ENCODE measurements at places on chromosomes 6 and 20. TPM values are rescaled to one million over a fixed set of nuclear protein-coding genes. Genes with fewer than 3 reads are reported as not detected.

The TPBG gene
- total RNA-seq: 0.68 TPM

The PAK5 gene
- not detected for total RNA-seq

GRCh38 chr6:26230351-26230750 lies 134.6 kb upstream of the BTN3A2 start:
- no peak for DNase-seq

The HMGCLL1 gene
- 0.42 TPM for total RNA-seq

DNA sequence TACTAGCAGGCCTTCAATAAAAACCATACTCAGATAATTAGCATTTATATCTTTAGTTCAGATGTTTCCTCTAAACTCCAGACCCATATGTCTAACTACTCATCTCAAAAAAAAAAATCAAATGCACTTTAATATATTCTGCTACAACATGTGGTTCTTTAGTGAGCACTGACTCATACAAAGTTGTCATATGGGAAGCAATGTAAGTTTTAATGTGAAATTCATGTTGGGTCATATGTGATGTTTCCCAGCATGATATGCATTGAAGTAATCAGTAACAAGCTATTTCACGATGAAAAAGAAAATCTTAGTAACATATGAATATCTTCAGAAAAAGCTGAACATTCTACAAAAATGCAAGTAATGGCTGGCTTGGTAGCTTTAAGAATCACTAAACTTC lies 859.7 kb upstream of the ADGRB3 start:
- no peak for DNase-seq

The CTAGE9 gene
- not detected for total RNA-seq

GRCh38 chr20:59371431-59371830 lies 71.0 kb downstream of the EDN3 start:
- DNase-seq: no peak

GRCh38 chr6:137767911-137768690 lies 99.0 kb upstream of the TNFAIP3 start:
- DNase-seq: no peak

DNA sequence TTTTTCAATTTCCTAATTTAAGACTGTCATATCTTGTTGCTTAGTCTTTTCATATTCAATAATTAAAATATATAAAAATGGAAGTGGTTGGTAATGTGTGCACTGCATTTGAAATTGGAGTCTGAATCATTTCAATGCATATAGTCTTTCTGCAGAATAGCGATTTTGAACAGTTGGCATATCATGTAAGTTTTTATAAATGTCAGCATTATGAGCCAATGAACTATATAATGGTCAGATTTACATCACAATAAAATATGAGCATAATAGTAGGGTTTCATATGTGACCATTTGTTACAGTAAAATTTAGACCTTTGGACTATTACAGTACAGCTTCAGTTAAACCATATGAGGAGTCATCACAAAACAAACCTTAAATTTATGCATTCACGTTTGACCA lies 4.3 kb downstream of the RAB32 start:
- no peak for DNase-seq

GRCh38 chr6:13851330-13851729 lies 37.0 kb upstream of the MCUR1 start:
- no peak for DNase-seq

DNA sequence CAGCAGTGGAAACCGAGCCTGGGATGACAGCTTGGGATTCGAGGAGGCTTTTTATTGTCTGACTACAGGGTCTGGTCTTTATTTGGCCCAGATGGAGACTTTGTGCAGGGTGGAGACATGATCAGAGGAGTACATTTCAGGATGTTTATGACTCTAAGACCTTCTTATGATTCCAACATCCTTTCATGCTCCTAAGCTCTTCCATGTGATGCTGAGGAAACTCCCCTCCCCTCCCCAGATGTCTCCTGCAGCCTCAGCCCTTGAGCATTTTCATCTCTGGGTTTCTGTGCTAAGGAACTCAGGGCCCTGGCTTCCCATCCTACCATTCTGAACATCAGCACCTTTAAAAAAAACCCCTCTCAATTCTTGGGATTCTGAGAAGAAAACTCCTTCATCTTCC lies 186.6 kb downstream of the SOX4 start:
- no peak for DNase-seq

GRCh38 chr20:16317445-16318362 lies 255.5 kb downstream of the KIF16B start:
- no peak for DNase-seq

DNA sequence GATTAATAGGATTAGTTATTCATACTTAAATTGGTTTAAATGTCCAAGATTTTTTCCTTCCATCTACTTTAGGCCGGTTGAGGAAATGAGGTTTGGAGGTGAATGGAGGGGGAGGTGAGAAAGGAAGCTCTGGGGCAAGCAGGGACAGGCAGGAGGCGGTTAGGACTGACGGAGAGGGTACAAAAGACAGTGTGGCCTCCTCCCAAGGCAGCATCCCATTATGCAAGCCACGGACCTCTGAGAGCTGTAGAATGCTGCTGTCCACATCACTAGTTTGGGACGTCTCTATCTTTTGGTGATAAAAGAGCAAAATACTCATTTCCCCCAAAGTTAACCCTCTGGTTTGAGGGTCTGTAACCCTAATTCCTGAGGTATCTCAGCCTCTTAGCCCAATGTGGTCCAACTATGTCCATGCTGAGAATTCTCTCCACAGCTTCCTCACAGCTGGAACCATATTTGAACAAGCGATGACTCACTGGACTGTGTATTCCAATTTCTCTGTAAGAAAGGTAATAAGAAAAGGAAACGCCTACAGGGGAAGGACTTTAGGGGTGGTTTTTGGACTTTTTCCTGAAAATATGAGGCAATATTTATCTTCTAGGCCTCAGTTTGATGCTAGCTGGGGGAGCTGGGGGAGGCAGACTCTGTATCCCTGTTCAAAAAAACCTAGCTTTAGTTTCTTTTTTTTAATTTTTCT lies 172.2 kb downstream of the TFAP2B start:
- DNase-seq: no peak

GRCh38 chr20:50887576-50887975 lies 43.7 kb downstream of the ADNP start:
- DNase-seq: no peak

The WFDC5 gene
- total RNA-seq: not detected

GRCh38 chr6:6920987-6921313 lies 186.8 kb upstream of the RREB1 start:
- DNase-seq: no peak

- DNase-seq: no peak
Observed at GRCh38 chr6:5359417-5359816, 98.1 kb downstream of the FARS2 start.

- DNase-seq: no peak
Observed at GRCh38 chr20:63547725-63548480, at the start of gene SRMS. TSS of gene SRMS (minus strand) at chr20:63547749. CDS start at chr20:63547463, 286 bp downstream.

DNA sequence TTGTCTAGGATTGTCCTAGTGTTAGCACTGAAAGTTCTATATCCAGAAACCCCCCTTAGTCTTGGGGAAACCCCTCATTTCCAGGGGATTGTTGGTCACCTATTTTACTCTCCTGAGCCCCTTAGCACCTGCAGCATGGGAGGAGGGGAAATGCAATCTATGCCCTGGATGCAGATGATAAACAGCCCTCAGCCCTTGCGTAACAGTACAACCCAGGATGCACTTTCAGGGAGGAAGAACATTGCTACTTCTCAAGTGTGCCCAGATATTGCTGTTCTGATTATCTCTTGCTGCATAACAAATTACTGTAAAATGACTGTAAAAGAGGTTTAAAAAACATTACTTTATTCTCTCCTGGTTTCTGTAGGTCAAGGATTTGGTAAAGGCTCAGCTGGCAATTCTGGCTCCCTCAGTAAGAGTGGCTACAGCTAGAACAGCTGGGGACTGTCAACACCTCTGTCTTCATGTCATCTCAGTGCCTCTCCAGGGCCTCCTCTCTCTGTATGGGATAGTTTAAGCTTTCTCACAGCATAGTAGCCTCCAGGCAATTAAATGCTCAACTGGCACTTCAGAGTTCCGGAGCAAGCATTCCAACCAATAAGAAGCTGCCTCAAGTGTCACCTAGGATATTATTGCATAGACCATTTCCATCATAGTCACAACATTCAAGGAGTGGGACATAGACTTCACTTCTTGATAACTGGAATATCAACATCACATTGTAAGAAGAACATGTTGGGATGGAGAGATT lies 117.8 kb upstream of the FOXO3 start:
- no peak for DNase-seq

DNA sequence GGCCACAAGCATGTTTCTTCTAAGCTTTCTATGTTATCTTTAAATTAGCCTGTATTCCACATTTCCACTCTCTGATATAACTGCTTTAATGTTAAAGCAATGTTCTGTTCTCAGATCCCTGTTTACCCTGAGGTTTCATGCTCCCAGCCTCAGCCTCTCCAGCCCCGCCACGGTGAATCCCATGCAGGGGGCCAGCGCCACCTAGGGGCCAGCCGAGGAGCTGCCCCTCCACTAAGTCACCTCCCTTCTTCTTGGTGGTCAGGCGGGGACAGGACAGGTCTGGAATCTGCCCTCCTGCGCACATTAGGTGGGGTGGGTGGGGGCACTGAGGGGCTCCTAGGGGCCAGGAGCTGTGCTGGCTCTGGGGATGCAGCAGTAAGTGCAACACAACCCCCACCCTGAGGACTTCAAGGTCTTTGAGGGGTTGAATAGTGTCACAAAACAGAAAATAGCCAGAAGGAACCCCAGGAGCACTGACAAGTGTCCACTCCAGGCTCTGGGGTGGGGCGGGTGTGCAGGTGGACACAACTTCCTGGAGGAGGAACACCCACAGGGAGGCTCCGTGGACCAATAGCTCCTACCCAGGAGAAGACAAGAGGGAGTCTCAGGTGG lies 61.6 kb downstream of the RAB44 start:
- peak; percentile 81 for DNase-seq

DNA sequence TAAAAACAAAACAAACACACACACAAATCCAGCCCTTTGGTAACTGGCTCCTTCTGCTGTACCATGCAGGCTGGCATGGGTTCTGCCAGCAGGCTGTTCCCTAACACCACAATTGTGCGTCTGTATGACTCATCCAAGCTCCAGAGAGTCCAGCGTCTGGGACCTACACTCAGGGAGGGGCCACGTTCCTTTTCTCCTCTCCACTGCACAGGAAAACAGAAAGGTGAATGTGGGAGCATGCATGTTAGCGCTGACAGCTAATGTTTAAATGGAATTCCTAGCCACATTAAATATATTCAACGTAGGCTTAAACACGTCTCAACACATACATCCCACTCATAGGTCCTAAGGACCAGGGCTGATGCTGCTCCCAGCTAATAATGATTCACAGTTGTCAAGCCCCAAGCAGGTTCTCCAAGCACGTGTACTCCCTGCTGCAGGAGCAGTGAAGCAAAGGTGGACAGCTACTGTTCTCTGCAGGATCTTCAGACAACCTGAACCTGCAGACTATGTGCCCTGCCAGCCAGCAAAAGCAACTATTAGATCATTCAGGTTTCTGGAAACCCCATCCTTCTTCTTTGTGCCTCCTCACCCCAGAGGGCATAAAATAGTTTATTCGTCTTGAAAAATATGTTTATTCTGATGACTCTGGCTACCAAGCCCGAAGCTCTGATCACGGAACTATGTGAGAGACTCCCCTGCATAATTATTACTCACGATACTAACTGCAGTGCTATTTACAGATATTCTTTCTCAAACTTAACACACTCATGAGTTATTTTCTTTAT lies 20.9 kb downstream of the MAP1LC3A start:
- DNase-seq: no peak

GRCh38 chr6:151350442-151351145 lies 40.8 kb downstream of the ZBTB2 start:
- no peak for DNase-seq

The KHDRBS2 gene
- not detected for total RNA-seq

The PRSS35 gene
- not detected for total RNA-seq

The HAO1 gene
- total RNA-seq: 142 TPM

The STX11 gene
- 1.9 TPM for total RNA-seq

The SUMO4 gene
- total RNA-seq: 0.49 TPM

DNA sequence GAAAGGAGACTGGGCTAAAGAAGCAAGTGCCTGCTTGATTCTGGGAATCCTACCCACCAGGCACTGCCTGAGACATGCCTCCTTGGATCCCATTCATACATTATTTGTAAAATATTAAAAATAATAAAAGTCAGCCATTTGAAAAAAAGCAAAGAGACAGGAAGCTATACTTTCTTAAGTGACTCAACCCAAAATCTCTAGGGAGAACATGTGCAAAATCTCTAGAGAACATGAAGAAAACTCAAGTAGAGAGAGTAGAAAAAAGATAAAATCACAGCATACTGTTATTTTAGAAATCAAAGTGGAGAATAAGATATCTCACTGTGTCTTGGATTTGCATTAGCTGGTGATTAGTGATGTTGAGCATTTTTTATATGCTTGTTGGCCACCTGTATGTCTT lies 197.2 kb upstream of the GGTLC1 start:
- DNase-seq: no peak

GRCh38 chr6:166330612-166331011 lies 11.7 kb downstream of the SFT2D1 start:
- peak; percentile 94 for DNase-seq

DNA sequence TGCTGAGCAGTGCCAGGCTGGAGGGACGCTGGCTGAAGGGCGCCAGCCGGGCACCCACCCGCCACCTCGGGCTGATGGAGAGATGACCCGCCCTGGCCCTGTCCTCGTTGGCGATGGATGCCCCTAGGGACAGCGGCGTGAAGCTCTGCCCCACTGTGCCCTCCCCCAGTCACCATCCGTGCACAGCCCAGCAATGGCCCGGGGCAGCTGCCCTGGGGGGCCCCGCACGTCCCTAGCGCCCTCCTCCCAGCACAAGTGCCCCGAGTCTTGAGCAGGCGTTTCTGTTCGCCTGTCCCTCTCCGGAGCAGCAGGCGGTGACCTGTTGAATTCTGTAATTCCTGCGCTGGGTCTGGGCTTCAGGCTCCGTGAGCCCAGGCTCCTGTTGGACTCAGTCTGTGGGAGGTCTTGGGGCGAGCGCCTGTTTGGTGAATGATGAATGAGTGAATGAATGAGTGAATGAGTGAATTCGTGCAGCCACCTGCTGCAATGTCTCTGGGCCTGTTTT lies 36.8 kb upstream of the CHRNA4 start:
- DNase-seq: no peak

- DNase-seq: no peak
Observed at GRCh38 chr6:139944131-139944530, 569.7 kb upstream of the CITED2 start.

- no peak for DNase-seq
Observed at GRCh38 chr6:155881826-155882526, 426.3 kb upstream of the NOX3 start.

DNA sequence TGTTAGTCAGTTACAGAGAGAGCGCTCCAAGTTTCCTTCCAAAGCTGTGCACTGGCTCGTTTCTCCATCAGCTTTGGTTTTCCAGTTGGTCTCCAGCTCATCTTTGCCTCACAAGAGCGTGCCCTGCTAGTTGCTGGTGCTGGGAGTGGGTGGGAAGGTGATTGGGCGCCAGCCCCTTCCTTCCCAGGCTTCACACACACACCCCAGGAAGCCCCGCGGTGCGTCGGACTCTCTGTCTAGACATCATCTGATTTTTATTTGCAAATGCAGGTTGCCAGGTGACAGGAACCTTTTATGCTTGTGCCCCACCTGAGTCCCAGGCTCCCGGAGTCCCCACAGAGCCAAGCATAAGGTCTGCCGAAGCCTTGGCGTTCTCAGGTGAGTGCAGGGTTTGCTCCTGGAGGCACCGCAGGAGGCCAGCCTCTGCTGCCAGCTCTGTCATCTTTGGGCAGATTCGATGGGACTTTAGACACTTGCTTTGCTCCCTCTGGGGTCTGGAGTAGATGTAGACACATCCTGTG lies 7.1 kb downstream of the IRF4 start:
- no peak for DNase-seq

- no peak for DNase-seq
Observed at GRCh38 chr6:69980624-69981023, 114.3 kb downstream of the COL19A1 start.

The CHD6 gene
- 20.0 TPM for total RNA-seq

The PTCRA gene
- 0.37 TPM for total RNA-seq

The FNDC11 gene
- total RNA-seq: not detected

All from right lobe of liver (tissue), 6 donors.